ENCODE measurements at places on chromosomes 3 and 15.

- DNase-seq, result no peak
These were observed 52.7 kb upstream of the CMC1 start for GRCh38 chr3:28188686-28189085.

- DNase-seq, result no peak
These were observed 8.3 kb downstream of the CPA3 start for GRCh38 chr3:148873270-148873927.

- no peak for DNase-seq
These were observed 207.6 kb downstream of the UACA start for GRCh38 chr15:70555713-70556112.

GRCh38 chr3:197029511-197030167, at the start of gene MELTF:
TSS of gene MELTF (minus strand) at chr3:197029817. CDS start at chr3:197029702, 115 bp downstream.
- peak; percentile 59 for DNase-seq

GRCh38 chr15:58980351-58980939, 7.0 kb upstream of the RNF111 start:
- no peak for DNase-seq

DNA sequence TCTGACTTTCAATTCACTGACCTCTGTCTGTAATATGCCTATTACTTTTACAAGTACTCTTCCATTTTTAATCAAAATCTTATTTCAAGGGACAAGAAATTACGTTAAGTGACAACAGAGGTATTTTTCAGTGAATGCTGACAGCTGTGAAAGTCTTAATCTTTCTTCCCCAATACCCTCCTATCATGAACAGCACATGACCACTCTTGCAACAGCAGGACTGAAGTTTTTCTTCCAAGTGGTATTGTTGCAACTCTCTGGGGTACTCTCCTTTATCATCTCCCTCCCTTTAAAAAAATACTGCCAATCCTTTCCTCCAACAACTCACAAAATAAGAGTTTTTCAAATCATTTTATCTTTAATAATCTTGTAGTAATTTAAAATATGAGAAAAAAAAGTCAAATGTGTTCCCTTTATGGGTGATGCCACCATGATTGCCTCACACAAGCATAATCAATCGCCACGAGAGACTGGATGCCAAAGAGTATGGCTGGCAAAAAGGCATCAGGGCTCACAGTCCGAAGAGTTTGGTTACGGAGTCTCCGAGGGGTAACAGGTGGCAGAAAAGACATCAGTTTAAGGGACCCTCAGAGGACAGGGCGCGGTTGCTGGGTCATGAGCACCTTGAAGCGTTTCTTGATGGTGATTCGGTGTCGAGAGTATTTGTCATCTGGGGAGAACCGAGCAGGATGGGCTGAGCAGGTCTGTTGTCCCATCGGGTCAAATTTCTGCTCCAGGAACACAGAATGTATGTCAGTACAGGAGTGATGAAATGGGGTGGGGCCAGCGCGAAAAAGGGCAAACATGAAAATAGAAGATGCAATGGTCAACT, 1.3 kb downstream of the NOP10 start:
- DNase-seq, result no peak

DNA sequence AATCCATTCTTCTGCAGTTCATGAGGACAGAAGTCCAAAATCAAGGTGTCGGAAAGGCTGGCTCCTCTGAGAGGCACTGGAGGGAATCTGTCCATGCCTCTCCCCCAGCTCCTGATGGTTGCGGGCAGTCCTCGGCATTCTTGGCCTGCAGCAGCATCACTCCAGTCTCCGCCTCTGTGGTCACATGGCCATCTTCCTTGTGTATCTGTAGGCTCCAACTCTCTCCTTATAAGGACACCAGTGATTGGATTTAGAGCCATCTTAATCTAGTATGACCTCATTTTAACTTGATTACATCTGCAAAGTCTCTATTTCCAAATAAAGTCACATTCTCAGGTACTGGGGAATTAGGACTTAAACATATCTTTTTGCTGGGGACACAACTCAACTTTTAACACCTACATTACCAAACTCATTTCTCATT, 56.0 kb upstream of the FLNB start:
- no peak for DNase-seq

DNA sequence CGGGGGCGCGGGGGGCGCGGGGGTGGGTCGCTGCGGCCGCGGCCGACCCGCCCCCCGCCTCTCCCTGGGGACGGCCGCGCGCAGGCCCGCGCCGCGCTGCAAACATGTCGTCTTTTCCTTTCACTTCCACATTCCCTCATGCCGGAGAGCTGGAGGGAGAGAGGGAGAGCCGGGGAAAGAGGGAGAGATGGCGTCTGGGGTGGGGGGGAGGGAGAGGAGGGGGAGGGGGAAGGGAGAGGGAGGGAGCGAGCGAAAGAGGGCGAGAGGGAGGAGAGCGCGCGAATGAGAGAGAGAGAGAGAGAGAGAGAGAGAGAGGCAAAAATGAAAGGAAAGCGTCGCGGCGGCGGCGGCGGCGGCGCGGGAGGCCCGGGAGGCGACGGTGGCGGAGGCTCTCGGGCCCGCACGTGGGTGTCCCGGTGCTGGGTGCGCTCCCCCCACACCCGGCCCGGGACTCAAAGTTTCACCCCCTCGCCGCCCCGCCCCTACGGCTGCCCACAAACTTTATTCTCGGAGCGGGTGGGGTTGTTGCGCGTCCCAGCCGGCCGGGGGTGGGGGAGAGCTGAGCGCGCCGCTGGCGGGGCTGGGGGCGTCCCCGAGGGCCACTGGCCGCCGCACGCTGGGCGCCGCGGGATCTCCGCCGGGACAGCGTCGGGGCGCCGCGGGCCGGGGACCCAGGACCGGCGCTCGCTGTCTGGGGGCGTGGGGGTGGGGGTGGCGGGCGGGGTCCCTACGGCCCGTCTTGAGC, 731 bp downstream of the ZNF710 start:
- peak; percentile 37 for DNase-seq

GRCh38 chr15:31456354-31457060, 129.9 kb downstream of the KLF13 start:
- DNase-seq, result no peak

DNA sequence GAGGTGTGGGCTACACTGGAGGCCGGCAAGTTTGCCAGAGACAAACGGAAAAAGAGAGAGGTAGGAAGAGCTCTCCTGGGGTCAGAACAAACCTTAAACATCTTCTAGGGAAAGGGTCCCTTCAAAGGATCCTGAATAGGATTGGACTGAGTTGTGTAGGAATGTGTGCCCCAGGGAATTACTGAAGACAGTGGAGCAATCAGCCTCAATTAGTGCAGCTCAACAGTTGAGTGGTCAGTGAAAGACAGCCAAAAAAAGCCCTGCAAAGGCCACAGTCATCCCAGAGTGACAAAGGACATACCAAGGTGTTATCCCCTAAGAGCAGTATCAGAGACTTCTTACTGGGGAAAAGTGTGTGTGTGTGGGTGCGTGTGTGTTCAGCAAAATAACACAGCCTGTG, 70.3 kb downstream of the NUP210 start:
- no peak for DNase-seq

DNA sequence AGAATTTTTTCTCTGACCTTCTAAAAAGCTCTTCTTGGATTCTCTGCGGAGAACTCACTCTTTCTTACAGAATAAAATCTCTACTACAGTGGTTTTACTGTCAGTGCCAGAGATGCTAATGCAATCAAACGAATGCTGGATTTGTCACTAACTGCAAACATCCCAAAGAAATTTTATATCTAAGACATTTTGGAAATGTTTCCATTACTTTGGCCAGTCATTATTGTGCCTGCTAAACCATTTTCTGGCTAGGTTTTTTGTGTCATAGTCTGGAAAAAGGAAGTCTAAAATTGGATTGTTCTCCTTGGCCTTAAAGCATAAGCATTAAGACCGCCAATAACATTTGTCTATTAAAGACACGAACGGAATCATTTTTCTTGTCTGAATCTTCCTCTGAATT, 54.0 kb downstream of the PLOD2 start:
- DNase-seq, result no peak

DNA sequence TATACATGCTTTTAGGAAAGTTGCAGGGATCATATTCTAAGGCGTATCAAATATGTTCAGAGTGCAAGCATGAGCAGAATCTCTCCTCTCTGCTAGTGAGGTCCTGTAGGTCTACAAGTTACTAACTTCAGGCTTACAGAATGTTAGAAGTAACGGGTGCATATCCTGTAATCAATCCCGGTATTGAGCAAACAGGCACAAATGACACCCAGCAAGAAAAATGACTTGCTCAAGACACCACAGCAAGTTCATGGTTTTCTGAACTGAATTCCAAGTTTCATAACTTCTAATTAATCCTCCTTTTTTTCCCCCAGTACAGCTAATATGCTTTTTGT, 353.9 kb upstream of the TPRG1 start:
- no peak for DNase-seq

DNA sequence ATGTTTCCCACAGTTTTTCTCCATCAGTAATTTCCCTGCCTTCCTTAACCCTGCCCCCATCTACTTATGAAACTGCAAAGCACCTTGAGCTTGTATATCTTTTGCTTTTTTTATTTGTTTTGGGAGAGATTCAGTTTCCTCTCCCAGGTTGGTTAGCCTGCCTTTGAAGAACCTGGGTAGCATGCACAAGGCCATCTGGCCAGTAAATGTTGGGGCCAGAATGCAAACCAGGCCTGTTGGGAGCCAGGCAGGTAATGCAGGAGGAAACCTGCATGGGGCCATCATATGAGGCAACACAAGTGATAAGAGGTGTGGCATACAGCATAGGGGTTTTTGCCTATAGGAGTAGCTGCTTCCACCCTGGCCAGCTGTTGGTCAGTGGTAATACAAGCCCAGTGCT, 17.7 kb downstream of the SYNPR start:
- DNase-seq, result no peak

- DNase-seq, result no peak
These were observed 40.2 kb downstream of the ISL2 start for GRCh38 chr15:76376816-76377215.

DNA sequence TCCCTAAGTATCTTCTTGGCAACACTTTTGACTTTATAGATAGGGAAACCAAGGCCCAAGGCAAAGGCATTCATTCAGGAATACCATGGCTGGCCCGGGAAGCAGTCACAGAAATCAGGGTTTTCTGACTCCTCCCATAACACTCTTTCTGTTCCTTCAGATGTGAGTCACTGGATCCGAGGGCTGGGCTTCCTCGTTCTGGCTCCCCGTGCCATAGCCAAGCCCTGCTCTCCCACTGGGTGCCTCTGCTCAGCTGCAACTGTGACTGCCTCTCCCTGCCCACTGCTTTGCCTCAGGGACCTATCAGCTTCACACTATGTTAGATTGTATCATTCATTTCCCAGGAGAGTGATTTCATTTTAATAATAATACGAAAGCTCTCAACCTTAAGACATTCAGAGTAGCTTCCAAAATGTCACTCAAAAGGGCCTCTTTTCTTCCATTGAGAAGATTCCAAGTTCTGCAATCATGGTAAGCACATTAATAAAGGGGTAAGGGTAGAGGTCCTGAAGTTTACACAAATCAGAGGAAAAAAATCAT, 50.2 kb downstream of the GABRB3 start:
- DNase-seq, result no peak

GRCh38 chr15:67341539-67341938, 87.0 kb downstream of the IQCH start:
- no peak for DNase-seq

GRCh38 chr15:90889736-90890456, 5.6 kb downstream of the FES start:
- DNase-seq, result no peak

GRCh38 chr3:134483195-134483900, 2.4 kb downstream of the ANAPC13 start:
- no peak for DNase-seq

DNA sequence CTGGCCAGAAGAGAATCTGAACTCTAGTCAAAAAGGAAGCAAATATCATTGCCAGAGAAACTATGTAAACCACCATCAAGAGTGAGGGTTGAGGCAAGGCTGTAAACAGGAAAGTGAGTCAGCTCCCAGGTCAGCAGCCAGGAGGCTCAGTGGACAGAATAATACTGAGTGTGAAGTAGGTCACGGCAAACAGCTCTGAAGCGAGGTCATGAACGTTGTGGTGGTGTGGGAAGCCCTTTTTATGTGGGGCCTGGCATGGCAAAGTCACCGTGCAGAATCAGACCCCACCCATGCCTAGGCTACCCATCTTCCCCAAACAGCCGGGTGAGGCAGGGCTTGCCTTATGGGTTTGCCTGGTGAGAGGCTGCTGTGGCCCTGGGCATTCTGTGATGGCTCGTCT, 43.9 kb downstream of the THBS1 start:
- peak; percentile 51 for DNase-seq

- DNase-seq, result no peak
These were observed 615.0 kb upstream of the AGTR1 start for GRCh38 chr3:148082506-148083280.

DNA sequence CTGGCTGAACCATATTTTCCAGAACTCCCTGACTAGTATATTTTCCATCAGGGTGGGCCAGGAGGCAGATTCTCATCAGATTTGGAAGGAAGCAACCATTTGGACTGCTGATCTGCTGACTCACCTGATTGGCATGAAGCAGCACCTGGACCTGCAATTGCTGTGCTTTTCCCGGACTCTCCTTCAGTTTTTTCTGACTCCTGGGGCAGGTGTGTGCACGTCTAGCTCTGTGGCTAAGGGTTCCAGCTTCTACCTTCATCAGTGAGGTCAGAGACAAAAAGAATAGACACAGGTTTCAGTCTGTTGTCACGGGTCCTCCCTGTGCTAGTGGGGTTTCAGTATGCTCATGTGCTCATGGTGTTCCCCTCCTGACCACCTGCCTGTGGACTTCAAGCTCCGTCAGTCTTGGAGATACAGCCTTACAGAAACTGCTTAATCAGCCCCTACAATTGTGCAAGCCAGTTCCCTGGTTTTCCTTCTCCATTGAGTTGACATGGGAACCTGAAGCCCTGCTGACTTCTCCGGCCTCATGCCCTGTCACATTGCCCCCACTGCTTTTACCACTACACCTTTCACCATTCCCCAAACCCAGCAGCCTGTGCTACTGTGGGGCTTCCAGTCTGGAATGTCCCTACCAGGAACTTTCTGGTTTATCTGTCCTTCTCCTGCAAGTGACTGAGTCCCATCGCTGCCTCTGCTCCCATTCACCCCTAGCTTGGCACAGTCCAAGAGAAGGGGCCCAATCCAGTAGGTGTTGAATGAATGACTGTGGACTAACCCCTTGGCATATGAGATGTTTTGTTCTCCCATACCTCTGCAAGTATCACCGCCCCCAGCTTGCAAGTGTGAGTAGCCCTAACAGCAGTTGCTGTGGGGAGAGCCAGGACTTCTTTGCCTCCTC, 31.7 kb downstream of the HMCES start:
- no peak for DNase-seq

DNA sequence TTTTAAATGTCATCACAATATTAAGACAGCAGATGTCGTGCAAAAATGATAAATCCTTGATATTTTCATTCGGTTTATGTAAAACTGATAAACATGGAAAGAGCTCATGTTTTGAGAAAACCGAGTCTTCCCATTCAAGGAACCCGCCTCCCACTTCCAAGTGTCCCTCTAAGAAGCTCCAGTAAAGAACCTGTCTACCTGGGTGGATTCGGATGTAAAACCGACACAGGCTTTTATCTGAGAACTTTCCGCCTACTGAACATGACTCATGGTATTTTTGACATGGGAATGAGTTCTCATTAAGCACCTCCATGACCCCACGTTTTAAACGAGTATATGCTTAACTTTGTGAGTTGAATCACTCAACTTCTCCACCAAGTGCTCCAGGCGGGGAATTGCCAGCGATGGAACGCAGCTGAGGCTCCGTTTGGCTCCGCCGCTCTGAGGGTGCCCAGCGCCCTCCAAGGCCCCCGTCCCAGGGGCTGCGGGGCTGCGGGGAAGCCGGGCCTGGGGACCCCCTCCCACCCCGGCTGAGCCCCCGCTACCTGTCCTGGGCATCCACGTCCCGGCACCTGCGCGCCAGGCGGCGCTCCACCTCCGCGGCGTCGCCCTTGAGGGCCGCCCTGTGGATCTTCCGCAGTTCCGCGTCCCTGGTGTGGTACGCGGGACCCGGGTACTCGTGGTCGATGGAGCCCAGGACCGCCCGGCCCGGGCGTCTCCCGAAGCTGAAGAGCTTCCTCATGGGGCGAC, 119.9 kb downstream of the LMLN start:
- DNase-seq, result peak; percentile 38
